ENCODE measurements at places on chromosomes 4 and X.

- DNase-seq = no peak
These were observed 6.5 kb downstream of the TBC1D14 start for GRCh38 chr4:6916069-6916586.

DNA sequence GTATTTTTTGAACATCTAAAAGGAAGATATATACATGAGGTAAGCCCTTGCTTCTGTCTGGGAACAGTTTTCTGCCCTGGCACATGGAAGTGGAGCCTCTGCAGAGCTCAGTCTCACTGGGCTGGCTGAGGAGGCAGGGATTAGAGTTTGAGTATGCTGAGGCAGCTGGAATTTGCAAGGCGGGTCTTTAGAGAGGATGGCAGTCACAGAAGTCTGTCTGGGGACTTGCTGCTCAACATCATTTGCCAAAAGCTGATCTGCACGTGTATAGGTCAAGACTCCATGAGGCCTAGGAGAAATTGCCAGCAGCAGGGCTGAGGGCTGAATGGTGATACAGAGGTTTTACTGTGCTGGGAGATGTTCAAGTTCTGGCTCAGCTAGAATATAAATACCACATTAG, 163.6 kb upstream of the ANK2 start:
- no peak for DNase-seq

GRCh38 chr4:142728233-142728632, 117.9 kb downstream of the INPP4B start:
- no peak for DNase-seq

GRCh38 chr4:98283219-98284189, 22.3 kb downstream of the RAP1GDS1 start:
- DNase-seq = peak; percentile 32

DNA sequence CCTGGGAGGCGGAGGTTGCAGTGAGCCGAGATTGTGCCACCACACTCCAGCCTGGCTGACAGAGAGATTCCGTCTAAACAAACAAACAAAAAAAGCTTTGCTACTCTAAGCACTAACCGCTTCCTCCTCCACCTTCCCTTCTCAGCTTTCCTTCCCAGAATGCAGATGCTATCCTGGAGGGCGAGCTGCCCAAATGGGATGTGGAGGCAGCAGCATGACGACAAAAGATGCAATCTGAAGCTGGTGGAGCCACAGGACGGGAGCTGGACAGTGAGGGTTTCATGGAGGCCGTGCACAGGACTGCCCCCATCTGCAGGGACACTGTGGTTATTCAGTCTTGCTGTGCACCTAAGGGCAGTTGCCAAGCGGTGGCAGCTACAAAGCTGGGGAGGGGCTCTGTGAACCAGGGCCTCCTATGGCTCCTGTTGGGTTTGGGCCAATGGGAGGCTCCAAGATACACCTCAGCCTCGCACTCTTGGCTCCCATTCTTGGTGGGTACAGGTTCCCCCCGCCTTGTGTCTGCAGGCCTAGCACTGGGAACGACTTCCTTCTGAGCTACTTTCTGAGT, 47.4 kb downstream of the WDR1 start:
- DNase-seq = no peak

GRCh38 chrX:131827935-131828334, 195.2 kb upstream of the STK26 start:
- no peak for DNase-seq

DNA sequence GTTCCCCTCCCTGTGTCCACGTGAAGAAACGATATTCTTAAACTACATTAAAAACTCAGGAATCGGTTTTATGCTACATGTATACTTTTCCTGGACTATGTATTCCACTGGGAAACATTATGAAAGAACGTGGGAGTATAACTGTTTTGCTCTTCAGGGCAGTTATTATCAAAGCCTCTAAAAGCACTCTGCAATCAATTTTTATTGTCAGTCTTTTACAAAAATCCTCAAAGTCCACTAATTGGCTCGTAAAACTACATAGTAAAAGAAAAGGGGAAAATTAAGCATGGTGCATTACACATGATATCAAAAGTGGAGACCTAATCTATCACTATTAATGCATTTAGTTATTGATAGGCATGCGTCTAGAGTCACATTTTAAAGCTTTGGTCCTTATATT, 11.4 kb upstream of the CFAP299 start:
- DNase-seq = no peak

- DNase-seq = no peak
These were observed 56.0 kb downstream of the VGLL1 start for GRCh38 chrX:136588036-136588435.

DNA sequence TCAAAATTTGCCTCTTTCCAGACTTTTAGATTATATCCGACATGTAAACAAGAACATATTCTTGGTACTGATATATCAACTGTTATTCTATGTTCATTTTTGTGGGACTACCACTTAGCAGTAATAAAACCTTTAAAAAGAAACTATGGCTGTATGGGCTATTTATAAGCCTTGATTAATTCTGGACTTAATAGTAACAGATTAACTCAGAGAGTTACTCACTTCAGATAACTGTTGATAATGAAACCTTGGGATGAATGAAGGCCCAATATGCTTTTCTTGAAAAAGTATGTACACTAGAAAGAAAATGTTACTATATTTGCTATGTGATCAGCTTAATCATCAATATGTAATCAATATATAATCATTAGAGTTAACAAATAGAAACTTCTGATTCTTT, 595.9 kb upstream of the BOD1L1 start:
- no peak for DNase-seq

- no peak for DNase-seq
These were observed 67.0 kb downstream of the HTRA3 start for GRCh38 chr4:8336412-8337075.

DNA sequence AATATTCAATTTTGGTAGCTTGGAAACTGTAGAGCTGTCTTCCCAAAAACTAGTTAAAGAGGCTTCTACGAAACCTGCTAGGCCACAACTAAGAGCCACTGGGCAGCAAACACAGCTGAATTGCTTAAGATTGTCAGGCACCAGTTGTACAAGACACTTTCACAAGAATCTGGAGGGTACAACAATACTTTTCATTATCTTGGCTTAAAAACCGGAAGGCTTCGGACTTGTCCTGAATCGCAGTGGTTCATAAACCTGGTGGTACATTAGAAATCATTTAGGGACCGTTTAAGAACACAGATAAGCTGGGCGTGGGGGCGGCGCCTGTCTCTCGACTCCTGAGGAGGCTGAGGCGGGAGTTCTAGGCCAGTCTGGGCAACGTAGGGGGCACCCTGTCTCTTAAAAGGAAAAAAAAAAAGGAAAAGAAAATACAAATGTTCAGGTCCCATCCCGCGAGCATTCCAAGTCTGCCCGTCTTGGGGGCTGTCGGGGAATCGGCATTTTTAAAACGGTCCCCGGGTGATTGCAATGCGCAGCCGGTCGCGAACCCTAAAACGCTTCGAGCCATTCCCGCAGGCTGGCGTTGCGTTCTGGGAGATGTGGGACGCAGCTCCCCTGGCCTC, 763 bp downstream of the PYURF start:
- no peak for DNase-seq

GRCh38 chrX:105738162-105738561, 84.2 kb upstream of the NRK start:
- DNase-seq = no peak

- DNase-seq = peak; percentile 70
These were observed 63.2 kb downstream of the ANAPC10 start for GRCh38 chr4:145034727-145035211.

- DNase-seq = no peak
These were observed 226.8 kb upstream of the LNX1 start for GRCh38 chr4:53818104-53818503.
